B cell (primary cell): ENCODE measurements at places on chromosomes 7 and 10.

DNA sequence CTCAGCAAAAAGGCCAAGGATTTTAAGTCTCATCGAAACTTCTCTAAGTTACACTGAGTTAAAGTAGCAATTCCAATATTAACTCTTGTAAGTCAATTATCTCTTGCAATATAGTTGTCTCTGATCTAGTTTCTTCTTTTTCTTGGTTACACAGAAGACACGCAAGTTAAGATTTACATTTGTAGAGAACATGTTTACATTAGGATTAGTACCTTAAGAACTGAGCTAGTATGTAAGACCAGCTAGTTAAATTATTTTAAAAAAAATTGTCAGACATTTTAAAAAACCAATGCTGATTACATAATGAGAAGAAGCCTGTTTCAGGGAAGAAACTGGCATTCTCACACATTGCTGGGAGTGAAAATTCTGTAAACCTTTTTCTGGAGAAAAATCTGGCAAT lies 31.4 kb downstream of the FRA10AC1 start:
- no peak for DNase-seq

DNA sequence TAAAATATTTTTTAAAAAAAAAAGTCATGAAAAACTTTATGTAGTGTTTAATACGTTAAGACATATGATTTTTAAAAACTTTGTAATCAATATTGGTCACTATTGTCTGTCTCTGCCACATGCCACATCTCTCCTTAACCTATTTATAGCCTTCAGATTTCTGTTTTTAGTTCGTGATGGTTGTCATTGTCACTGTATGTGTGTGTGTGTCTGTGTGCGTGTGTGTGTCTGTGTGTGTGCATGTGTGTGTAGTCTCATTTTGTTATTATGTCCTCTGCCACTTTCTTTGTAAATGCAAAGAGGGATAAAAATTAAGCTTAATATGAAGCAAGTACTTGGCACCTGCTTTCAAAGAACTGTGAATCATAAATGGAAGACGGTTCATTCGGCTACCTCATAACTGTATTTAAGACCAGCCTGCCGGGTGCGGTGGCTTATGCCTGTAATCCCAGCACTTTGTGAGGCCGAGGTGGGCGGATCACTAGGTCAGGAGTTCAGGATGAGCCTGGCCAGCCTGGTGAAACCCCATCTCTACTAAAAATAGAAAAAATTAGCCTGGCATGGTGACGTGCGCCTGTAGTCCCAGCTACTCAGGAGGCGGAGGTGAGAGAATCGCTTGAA lies 354.0 kb downstream of the ARL4A start:
- DNase-seq = no peak

DNA sequence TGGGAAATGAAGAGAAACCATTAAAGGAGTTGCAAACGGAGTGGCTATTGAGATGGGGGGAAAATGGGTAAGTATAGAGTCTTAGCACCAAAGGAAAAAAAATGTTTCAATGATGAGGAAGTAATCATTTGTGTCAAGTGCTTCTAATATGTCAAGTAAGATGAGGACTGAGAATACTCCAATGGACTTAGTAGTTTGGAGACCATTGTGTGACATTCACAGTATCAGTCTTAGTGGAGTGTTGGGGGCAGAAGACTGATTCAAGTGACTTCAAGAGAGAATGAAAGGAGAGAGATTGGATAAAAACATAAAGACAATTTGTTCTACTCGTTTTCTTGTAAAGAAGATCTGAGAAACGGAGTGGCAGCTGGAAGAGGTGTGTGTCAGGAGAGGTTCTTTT lies 88.6 kb upstream of the ARID5B start:
- DNase-seq = no peak

GRCh38 chr10:101292194-101293006 lies 61.6 kb upstream of the BTRC start:
- DNase-seq = peak; percentile 38

DNA sequence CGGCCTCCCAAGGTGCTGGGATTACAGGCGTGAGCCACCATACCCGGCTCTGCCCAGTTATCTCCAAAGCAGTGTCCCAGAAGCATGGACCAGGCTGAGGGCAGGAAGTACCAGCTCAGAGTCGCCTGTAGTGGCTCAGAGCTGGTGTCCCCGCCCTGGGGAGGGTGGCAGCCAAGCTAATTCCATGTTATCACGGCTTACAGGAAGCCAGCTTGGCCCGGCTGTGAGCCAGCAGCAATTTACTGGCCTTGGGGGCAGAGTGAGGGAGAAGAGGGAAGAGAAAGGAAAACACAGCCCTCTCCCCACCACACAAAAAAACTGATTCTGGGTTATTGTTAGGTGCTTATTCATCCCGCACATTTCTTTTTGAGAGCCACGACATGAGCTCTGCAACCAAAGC lies 88.1 kb downstream of the HIP1 start:
- no peak for DNase-seq

GRCh38 chr10:76727038-76727437 lies 910.6 kb downstream of the KCNMA1 start:
- DNase-seq = no peak

DNA sequence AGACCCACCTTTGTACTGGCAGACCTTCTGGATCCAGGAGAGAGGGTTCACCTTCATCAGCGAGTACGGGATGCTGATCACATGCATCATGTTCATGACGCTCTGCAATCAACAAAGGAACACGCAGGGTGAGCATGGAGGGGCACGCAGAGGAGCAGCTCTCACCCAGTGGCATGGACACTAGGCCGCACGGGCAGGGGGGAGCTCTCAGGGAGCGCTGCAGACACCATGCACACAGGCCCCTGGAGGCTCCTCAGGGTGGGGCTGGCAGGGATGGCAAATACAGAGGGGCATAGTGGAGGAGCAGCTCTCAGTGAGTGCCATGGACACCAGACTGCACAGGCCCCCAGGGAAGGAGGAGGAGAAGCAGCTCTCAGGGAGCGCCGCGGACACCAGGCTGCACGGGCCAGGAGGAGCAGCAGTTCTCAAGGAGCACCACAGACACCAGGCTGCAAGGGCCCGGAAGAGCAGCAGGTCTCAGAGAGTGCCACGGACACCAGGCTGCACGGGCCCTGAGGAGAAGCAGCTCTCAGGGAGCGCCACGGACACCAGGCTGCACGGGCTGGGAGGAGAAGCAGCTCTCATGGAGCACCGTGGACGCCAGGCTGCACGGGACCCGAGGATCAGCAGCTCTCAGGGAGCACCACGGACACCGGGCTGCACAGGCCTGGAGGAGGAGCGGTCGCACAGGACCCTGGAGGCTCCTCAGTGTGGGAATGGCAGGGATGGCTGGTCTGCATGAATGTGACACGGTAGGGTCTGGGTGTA lies 249.5 kb downstream of the ZMYND11 start:
- no peak for DNase-seq

DNA sequence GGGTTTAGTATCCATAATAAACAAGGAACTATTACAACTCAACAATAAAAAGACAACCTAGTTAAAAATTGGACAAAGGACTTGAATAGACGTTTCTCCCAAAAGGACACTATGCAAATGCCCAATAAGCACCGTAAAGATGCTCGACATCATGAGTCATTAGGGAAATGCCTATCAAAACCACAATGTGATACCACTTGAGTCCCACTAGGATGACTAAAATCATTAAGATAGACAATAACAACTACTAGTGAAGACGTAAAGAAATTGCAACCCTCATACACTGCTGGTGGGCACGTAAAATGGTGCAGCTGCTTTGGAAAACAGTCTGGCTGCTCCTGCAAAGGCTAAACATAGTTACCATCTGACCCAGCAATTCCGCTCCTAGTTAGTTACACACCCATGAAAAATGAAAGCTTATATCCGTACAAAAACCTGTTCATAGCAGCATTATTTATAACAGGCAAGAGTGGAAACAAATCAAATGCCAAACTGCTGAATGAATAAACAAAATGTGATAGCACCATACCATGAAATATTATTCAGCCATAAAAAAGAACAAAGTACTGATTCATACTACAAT lies 17.3 kb downstream of the CCDC3 start:
- no peak for DNase-seq

- no peak for DNase-seq
These were observed 48.1 kb upstream of the CYCS start for GRCh38 chr7:25173184-25173583.

DNA sequence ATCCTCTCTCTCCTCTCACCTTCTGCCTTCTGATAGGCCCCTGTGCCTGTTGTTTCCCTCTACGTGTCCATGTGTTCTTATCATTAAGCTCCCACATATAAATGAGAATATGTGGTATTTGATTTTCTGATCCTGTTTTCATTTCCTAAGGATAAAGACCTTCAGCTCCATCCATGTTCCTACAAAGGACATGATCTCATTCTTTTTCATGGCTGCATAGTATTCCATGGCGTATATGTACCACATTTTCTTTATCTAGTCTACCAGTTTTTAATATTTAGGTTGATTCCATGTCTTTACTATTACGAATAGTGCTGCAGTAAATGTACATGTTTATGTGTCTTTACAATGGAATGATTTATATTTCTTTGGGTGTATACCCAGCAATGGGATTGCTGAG lies 4.6 kb downstream of the OR2A12 start:
- no peak for DNase-seq

GRCh38 chr10:132021504-132022143 lies 39.9 kb upstream of the BNIP3 start:
- DNase-seq = no peak

DNA sequence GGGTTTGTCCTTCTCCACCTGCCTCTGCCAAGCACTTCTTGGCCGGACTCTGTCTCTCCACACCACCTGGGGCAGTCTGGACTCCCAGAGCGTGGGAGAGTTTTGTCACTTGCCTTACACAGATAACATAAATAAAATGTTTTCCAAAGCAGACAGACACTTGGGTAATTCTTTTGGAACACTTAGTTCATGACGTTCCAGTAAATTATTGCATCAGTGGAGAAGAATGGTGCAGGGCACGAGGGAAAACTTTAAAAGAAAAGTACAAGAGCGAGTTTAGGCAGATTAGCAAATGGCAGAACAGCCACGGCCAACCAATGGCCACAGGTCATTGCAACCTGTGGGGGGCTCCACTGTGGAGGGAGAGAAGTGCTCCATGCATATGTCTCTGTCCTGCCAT lies 170.6 kb upstream of the GRB10 start:
- DNase-seq = no peak

DNA sequence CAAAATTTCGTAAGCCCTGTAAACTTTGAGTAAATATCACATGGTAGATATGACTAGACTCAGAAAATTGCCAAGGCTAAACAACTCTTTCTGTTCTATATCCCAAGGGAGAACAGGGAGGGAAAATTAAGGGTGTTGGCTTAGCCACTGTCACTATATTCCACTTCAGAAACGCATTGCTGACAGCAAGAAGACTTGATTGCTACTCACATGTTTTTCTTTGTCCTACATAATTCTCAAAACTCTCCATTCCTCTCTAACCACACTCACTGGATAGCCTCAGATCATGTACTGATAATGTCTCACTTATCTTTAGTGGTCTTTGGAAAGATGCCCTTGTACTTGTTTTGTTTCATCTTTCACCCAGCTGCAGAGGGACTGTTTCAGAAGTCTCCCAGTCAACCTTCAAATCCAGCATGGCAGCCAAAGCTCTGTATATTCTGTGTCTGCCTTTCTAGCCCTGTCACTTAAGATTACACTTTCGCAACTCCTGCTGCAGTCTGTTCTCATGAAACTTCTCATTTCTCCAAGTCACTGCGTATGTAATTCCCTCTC lies 582.4 kb upstream of the FZD8 start:
- no peak for DNase-seq
